Kidney (tissue), 22 donors: ENCODE measurements at places on chromosomes 12 and 14.

DNA sequence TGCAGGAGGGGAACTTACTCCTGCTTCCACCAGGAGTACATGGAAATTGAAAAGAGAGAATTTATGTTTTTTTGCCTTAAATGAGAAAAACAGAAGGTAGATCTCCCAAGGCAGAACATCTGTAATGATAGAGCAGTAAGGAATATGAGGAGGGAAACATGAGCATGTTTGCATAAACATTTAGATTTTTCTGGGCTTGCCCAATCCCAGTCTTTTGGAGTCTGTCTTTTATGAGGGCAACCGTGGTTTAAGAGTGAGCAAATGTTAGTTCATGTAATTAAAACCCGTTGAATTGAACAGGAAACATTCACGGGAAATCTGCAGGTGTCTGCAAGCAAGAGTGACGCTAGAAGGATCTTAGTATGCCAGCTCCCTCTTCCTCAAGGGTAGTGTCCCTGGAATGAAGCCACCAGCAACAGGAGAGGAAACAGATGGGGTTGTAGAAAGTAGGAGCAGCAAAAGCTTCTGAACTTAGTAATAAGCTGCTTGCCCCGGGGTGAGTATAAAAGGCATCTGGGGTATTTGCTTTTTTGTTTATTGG, 79.3 kb downstream of the ARF6 start:
- DNase-seq = no peak
- H3K27me3 ChIP-seq = no peaks in the 10 kb centered on the region
- no peak overlapping the region for H3K4me3 ChIP-seq
- no peaks in the 10 kb centered on the region for H3K36me3 ChIP-seq

DNA sequence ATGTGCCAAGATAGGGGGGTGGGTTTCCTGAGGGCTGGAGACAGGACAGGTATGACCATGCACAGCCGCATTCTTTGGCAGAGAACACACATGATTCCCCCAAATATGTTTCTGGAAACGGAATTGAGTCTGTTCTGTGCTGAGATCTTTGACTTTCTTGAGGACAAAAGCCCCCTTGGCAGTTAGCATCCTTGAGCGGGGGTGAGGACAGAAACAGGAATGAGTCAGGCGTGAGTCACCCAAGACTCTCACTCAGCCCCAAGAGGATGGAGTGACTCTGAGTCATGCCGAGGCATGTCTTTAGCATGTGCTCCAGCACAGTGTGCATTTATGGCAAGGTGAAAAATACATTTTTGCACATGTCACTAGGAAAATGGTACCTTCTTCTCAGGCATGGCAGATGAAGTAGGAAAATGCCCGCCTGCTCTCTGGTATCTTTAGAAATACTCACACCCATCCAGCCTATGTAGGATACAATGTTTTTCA, 52.1 kb downstream of the DAD1 start:
- no peaks in the 10 kb centered on the region for H3K36me3 ChIP-seq
- peak overlapping the region; percentile 45 for H3K27ac ChIP-seq
- peak; percentile 78 for DNase-seq

GRCh38 chr14:60657456-60658210, 8.4 kb upstream of the SIX1 start:
- peaks cover 38% of the 10 kb centered on the region for H3K27me3 ChIP-seq
- peaks cover 2% of the 10 kb centered on the region for H3K4me1 ChIP-seq
- H3K4me3 ChIP-seq = peak overlapping the region; percentile 68
- H3K27ac ChIP-seq = no peak overlapping the region

- DNase-seq = no peak
- no peak overlapping the region for H3K4me3 ChIP-seq
- no peaks in the 10 kb centered on the region for H3K27me3 ChIP-seq
- H3K4me1 ChIP-seq = peaks cover 10% of the 10 kb centered on the region
These were observed 10.4 kb downstream of the PTGES3 start for GRCh38 chr12:56677680-56678079.

GRCh38 chr12:4265280-4265679, 8.3 kb upstream of the CCND2 start:
- H3K4me1 ChIP-seq = no peaks in the 10 kb centered on the region
- DNase-seq = no peak
- no peak overlapping the region for H3K27ac ChIP-seq
- no peaks in the 10 kb centered on the region for H3K36me3 ChIP-seq

DNA sequence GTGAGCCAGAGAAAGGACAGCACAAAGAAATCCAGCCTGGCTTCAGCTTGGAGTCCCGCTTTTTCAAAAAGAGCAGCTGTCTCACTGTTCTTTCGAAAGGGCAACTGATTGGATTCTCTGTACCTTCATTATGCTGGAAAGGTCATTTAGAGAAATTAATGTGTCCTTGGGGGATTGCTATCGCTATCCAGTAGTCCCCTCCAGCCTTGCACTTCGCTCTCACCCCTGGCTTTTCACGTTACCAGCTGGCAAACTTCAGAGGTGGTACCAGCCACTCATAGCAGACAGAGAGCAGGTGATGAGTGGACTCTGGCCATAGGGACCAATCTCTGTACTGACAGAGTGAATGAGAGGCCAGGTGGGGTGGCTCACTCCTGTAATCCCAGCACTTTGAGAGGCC, 11.8 kb upstream of the NUAK1 start:
- H3K4me3 ChIP-seq = no peak overlapping the region
- no peak overlapping the region for H3K27ac ChIP-seq
- H3K27me3 ChIP-seq = no peaks in the 10 kb centered on the region

DNA sequence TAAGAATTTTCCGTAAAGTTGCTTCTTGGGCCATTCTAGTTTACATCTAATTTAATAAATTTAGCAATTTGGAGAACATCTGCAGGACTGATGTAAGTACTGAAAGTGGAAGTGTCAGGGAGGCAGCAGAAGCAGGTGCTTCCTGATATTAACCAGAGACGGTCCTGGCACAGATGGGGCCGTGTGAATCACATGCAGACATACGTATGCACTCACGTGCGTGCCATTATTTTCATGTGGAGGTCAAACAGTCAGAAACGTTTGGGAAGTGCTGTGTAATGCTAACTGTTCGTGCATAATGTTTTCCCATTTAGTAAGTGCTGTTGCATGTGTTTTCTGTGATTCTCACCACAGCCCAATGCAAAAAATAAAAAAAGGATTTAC, 87.8 kb upstream of the DYNC1H1 start:
- no peak for DNase-seq
- H3K4me3 ChIP-seq = no peak overlapping the region
- no peak overlapping the region for H3K27ac ChIP-seq
- H3K27me3 ChIP-seq = no peaks in the 10 kb centered on the region

DNA sequence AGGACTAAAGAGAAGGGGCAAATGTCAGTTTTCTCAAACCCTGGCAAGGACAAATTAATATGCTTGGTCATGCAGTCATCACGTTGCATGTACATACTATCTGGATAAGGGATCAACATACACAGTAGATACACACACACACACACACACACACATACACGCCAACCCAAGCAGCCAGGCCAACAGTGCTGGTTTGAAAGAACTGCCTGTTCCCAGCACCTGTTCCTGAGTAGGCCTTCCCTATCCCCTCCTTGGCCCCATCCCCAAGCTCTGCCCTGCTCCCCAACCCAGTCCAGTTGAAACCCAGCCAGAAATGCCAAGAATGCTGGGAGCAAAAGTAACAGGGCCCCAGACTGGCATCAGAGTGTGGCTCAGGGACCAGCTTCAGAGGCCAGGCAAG, 4.4 kb downstream of the ITGA7 start:
- H3K4me3 ChIP-seq = no peak overlapping the region
- H3K27me3 ChIP-seq = no peaks in the 10 kb centered on the region
- H3K27ac ChIP-seq = peak overlapping the region; percentile 4
- DNase-seq = no peak
- no peaks in the 10 kb centered on the region for H3K4me1 ChIP-seq

DNA sequence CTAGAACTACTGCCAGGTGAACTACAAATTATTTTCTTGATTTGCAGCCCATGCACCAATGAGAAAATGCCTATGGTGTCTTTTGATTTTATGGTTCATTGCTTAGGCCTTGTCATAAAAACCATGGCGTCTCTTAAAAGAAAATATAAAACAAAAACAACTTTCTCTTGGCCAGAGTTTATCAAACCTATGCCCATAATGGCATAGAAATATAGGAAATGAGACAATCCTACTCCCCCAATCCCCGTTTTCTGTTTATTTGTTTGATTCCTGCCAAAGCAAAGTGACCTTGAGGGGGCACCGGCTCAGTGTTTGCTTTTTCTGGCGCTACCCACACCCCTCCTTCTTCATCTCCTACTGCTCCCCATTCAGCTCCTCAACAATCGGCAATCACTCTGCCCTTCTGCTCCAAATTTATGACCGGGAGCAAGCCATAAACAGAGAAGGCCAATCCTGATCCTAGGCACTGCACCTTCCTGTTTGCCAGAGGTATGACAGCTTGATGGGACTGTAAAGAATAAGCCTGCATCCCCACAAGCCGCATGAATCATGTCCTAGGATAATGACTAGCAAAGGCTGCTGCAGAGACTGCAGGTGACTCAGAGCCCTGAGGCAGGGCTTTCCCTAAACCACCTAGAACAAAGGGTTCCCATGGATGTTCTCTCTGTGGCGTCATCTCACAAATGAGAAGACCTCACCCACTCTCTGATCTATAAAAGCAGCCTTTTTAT, 874.9 kb downstream of the NRXN3 start:
- H3K27ac ChIP-seq = no peak overlapping the region
- no peaks in the 10 kb centered on the region for H3K27me3 ChIP-seq
- H3K4me3 ChIP-seq = no peak overlapping the region
- DNase-seq = peak; percentile 60

- H3K27ac ChIP-seq = no peak overlapping the region
- H3K4me3 ChIP-seq = no peak overlapping the region
- DNase-seq = no peak
- no peaks in the 10 kb centered on the region for H3K36me3 ChIP-seq
- no peaks in the 10 kb centered on the region for H3K27me3 ChIP-seq
These were observed 73.2 kb downstream of the SLC2A13 start for GRCh38 chr12:40032433-40033241.

GRCh38 chr14:34211732-34212131, 250.3 kb downstream of the SPTSSA start:
- H3K36me3 ChIP-seq = no peaks in the 10 kb centered on the region
- no peaks in the 10 kb centered on the region for H3K4me1 ChIP-seq
- no peak overlapping the region for H3K27ac ChIP-seq
- H3K27me3 ChIP-seq = no peaks in the 10 kb centered on the region
- H3K4me3 ChIP-seq = no peak overlapping the region

GRCh38 chr14:60722357-60723115, 1.6 kb downstream of the SIX4 start:
- peak overlapping the region; percentile 73 for H3K4me3 ChIP-seq
- no peaks in the 10 kb centered on the region for H3K36me3 ChIP-seq
- peaks cover 3% of the 10 kb centered on the region for H3K4me1 ChIP-seq

DNA sequence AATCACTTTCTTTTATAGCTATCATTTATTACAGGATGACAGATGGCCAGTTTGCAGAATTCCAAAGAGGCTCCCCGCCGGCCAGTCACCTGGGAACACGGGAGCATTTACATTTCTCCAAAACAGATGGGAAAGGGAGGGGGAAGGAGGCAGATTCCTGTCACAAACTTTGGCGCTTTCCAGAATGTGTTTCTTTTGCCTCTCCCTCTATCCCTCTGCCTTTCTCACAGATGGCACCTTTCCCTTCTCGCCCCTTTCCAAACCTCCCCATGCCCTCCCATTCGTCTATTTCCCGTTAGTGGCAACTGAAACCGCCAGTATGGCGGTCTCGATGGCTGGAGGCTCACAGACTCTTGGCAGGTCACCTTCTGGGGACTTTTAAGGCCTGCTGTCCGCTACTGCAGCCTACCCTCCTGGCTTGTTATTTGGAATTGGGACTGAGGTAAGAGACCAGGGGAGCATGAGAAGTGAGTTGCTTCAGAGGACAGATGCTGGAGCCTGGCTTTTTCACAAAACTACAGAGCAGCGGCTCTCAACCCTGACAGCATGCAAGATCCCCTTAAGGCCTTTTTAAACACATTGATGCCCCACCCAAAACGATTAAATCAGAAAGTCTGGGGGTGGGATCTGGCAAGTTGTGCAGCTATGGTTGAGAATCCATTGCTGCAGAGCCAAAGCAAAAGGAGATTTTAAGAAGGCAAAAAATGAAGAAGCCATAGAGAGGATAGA, 161.5 kb upstream of the VASH1 start:
- DNase-seq = no peak
- H3K36me3 ChIP-seq = no peaks in the 10 kb centered on the region
- H3K27ac ChIP-seq = no peak overlapping the region
- no peaks in the 10 kb centered on the region for H3K4me1 ChIP-seq
- H3K4me3 ChIP-seq = no peak overlapping the region
- no peaks in the 10 kb centered on the region for H3K27me3 ChIP-seq

GRCh38 chr12:90327793-90328743, 619.4 kb upstream of the ATP2B1 start:
- H3K4me1 ChIP-seq = no peaks in the 10 kb centered on the region
- H3K4me3 ChIP-seq = no peak overlapping the region
- H3K36me3 ChIP-seq = no peaks in the 10 kb centered on the region

- H3K4me3 ChIP-seq = no peak overlapping the region
- H3K27ac ChIP-seq = no peak overlapping the region
- H3K36me3 ChIP-seq = no peaks in the 10 kb centered on the region
- H3K4me1 ChIP-seq = peaks cover 14% of the 10 kb centered on the region
These were observed 53.3 kb downstream of the PITPNM2 start for GRCh38 chr12:123097561-123098084.

- no peak for DNase-seq
- no peak overlapping the region for H3K27ac ChIP-seq
- H3K36me3 ChIP-seq = no peaks in the 10 kb centered on the region
- H3K27me3 ChIP-seq = no peaks in the 10 kb centered on the region
- no peaks in the 10 kb centered on the region for H3K4me1 ChIP-seq
- H3K4me3 ChIP-seq = no peak overlapping the region
These were observed 96.8 kb downstream of the ERGIC2 start for GRCh38 chr12:29283969-29284700.

DNA sequence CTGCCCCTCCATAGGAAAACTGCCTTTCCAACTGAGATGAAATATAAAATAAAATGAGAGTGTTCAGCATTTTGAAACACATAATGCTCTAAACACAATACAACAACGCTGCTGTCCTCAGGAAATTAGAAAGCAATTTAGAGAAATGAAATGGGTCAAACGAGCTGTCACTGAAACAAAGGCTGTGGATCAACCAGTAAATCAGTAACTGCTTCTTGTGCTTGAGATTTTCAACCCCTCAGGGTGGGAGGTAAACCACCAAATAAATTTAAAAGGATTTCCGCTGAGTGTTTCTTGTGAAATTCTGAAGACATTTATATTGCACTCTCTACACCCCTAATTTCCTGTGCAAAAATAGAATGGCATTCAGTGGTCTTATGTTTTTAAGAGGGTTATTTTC, 657.1 kb upstream of the SEL1L start:
- H3K36me3 ChIP-seq = no peaks in the 10 kb centered on the region
- H3K4me1 ChIP-seq = peaks cover 2% of the 10 kb centered on the region
- no peak overlapping the region for H3K4me3 ChIP-seq
- no peak overlapping the region for H3K27ac ChIP-seq
- no peaks in the 10 kb centered on the region for H3K27me3 ChIP-seq
- DNase-seq = peak; percentile 71

GRCh38 chr12:47361389-47362021, 281.7 kb upstream of the AMIGO2 start:
- DNase-seq = peak; percentile 41
- H3K36me3 ChIP-seq = no peaks in the 10 kb centered on the region
- H3K4me3 ChIP-seq = no peak overlapping the region

GRCh38 chr12:130762319-130762675, 46.2 kb upstream of the RIMBP2 start:
- no peaks in the 10 kb centered on the region for H3K36me3 ChIP-seq
- DNase-seq = no peak
- no peak overlapping the region for H3K4me3 ChIP-seq
